NCI-H2171 treated with DMSO at 0.1 percent for 48 hours (cell line): ENCODE measurements at places on chromosomes 2 and 18.

DNA sequence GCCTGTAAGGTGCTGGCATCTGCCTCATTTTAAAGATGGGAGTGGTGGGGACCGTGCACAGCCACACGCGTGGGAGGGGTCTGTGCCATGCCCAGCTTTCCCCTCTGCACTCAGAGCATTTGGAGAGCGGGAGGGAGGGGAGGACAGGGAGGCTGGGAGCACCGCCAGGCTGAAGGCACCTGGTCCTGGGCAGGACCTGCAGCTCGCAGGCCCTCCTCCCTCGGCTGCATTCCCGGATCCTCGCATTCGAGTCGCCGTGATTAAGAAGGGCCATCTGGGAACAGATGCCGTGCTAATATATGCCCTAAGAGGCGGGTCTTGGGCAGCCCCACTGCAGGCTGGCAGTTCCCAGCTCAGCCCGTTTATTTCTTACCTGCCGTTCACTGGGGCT lies 84.0 kb downstream of the PTGR3 start:
- peak; percentile 34 for DNase-seq

GRCh38 chr2:31365834-31366505 lies 48.6 kb downstream of the XDH start:
- no peak for DNase-seq

GRCh38 chr18:33870059-33870458 lies 292.0 kb downstream of the ASXL3 start:
- DNase-seq = no peak

- DNase-seq = no peak
These were observed 302.8 kb downstream of the PTGR3 start for GRCh38 chr18:74906184-74906583.

DNA sequence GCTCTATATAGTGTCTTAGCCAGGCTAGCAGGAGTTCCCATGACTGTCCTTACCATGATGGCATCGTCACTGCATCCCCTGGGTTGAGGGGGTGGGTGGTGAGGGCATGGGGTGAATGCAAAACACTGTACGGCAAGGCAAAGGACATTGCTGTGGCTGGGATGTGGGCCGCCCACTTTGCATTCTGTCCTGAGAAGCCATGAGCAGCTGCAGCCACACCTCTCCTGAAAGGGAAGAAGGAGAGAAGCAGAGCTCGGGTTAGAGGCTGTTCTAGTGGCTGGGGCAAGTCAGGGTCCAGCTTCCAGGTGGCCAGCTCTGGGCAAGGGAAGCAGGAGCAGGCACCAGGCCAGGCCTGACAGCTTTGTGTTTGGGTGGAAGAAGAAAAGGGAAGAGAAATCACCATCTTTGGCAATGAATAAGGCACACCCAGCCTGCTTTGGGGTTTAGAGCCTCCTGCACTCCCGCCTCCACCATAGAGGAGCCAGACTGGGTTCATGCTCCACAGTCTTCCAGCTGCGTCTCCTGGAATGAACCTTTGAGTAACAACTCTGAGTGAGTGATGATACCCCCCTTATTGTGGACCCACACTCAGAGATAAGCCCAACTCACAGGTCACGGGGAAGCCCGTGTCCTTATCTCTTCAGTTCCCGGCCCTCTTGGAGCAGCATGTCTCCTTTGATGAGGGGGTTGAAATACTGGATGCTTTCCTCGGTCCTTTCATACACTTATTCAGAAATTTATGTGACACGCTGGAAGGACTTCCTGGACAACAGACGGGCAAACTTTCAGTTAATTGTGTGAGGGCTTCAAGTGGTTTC lies 63.4 kb downstream of the INPP4A start:
- no peak for DNase-seq

DNA sequence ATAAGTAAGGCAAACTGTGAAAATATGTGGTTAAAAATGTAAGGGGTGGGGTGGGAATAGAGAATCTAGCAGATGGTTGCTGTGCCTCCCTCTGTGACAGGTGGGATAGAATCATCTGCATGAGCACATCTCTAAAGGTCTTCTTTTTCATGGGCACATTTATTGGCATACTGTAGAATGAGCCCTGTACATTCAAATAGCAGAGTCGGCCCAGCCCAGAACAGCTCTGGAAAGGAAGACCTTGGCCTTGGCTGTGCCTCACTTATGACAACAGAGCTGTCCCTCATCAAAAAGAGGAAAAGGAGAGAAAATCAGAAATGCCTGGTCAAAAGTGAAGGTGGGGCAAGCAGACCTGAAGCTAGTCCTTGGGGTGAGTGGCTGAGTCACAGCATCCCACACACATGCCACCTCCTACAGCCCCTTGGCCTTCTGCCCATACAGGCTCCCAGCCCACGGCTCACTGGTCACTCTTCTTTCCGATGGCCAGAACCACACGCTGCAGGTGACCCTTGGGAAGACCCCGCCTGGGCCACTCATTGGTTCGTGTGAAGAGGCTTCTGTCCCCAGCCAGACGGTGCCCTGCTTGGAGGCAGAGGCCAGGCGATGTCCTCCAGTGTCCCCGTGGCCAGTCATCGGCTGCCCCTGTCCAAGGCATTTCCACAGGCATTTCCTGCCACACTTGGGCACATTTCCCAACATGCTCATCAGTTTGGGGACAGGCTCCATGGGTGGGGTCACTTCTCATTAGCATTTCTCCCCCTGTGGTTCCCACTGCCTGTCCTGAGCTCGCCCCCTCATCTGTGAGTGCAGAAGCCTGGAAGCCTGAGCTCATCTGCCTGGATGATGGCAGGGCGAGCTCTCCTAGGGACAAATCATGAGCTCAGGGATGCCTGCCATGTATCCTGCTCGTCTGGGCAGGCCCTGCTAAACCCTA lies 113.6 kb downstream of the MCFD2 start:
- DNase-seq = peak; percentile 63

DNA sequence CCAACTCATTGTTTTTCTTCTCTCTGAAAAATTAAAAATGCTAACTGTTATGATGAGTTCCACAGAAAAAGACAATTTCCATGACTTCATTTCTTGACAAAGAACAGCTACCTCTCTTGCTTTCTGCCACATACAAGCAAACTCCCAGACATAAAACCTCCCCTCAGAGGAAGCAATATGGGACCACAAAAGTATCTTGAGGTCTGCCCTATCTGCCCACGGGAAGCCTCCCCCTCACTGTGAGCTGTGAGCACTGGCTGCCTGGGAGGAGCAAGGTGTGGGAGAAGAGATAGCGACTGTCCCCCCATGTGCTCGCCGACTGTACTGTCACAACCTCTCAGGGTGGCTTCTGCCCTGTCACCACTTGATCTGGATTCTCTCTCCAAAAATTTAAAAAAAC lies 69.7 kb upstream of the NRP2 start:
- no peak for DNase-seq

DNA sequence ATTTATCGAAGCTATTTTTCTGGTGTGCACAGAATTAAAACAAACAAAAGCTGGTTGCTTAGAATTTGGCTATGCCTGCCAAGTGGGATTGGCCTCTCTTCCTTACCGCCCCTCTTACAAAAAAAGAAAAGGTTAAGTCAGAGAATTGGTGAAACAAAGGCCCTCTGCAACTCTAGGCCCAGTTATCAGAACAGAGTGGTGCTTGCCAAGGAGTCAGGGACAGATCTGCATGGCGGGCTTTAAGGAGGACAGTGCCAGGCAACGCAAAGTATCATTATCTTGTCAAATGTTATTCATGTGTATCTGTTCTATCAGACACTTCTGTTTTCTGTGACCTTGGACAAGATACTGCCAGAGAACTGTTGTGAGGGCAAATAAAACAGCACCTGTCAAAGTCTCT lies 78.3 kb downstream of the TGIF1 start:
- DNase-seq = peak; percentile 15

DNA sequence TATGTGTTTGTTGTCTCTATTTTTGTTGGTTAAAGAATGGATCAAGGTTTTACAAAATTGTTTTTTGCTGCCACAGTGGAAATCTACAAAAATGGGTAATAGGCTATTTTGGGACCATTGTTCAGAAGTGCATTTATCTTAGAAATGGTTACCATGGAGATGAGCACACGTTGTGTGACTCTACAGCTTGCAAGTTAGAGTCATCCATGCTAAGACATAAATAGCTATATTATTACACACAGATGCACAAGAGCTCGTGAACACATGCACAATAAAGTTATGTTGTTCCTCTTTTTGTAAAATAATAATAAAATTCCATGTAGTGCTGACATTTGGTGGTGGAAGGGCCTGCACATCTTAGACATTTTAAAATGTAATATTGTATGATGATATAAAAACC lies 15.5 kb upstream of the DUSP19 start:
- no peak for DNase-seq

- no peak for DNase-seq
These were observed 77.9 kb downstream of the CABLES1 start for GRCh38 chr18:23213200-23213599.

DNA sequence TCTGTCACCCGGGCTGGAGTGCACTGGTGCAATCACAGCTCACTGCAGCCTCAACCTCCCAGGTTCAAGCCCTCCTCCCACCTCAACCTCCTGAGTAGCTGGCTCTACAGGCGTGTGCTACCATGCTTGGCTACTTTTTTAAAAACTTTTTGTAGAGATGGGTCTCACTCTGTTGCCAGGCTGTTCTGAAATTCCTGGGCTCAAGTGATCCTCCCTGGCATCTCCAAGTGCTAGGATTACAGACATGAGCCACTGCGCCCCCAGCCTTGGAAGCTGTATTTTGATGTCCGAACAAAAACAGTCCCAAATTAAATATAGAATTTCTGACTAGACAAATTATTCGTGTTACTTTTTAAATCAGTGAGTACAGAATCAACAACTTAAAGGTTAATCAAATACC lies 97.4 kb downstream of the ZNF516 start:
- DNase-seq = no peak

DNA sequence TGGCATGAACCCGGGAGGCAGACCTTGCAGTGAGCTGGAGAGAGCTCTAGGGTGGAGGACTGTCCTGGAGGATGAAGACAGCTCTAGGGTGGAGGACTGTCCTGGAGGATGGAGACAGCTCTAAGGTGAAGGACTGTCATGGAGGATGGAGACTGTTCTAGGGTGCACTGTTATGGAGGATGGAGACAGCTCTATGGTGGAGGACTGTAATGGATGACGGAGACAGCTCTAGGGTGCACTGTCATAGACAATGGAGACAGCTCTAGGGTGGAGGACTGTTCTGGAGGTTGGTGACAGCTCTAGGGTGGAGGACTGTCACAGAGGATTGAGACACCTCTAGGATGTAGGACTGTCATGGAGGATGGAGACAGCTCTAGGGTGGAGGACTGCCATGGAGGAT lies 21.1 kb upstream of the KCNG2 start:
- DNase-seq = no peak

GRCh38 chr2:641872-642815 lies 35.1 kb downstream of the TMEM18 start:
- DNase-seq = no peak

- peak; percentile 70 for DNase-seq
These were observed 92.8 kb upstream of the BARD1 start for GRCh38 chr2:214902286-214902685.

DNA sequence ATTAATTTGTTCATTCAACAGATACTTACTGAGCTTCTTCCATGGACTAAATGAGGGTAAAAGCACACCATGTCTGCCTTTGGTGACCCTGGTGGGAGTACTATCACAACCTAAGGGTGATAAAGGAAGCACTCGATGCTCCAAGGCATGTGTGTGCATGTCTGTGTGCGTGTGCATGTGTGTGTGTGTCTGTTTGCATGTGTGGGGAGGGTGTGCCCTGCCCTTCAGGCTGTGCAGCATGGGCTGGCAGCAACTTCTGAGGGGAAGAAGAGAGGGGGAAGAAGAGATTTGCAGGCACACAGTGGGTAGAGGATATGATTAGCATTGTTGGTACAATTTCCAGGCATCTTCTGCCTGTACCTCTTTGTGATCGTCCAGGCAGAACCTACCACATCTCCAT lies 121.6 kb downstream of the ACOXL start:
- no peak for DNase-seq

- no peak for DNase-seq
These were observed 45.7 kb upstream of the SNED1 start for GRCh38 chr2:240952496-240953246.

- peak; percentile 24 for DNase-seq
These were observed 949 bp downstream of the CDC42EP3 start for GRCh38 chr2:37670378-37671008.

DNA sequence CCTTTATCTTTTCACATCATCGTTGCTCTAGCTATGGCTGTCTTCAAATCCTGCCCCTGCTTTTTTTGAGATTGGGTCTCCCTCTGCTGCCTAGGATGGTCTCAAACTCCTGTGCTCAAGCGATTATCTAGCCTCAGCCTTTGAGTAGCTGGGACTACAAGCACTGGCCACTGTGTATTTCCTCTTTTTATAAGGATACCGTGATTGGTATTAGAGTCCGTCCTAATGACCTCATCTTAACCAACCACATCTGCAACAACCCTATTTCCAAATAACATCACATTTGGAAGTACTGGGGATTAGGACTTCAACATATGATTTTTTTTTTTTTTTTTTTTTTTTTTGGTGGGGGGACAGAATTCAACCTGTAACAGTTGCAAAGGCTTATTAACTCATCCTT lies 9.1 kb downstream of the RESP18 start:
- no peak for DNase-seq

GRCh38 chr2:42721898-42722297 lies 42.0 kb downstream of the OXER1 start:
- DNase-seq = no peak

- DNase-seq = no peak
These were observed 28.0 kb downstream of the EHBP1 start for GRCh38 chr2:62733546-62733945.

DNA sequence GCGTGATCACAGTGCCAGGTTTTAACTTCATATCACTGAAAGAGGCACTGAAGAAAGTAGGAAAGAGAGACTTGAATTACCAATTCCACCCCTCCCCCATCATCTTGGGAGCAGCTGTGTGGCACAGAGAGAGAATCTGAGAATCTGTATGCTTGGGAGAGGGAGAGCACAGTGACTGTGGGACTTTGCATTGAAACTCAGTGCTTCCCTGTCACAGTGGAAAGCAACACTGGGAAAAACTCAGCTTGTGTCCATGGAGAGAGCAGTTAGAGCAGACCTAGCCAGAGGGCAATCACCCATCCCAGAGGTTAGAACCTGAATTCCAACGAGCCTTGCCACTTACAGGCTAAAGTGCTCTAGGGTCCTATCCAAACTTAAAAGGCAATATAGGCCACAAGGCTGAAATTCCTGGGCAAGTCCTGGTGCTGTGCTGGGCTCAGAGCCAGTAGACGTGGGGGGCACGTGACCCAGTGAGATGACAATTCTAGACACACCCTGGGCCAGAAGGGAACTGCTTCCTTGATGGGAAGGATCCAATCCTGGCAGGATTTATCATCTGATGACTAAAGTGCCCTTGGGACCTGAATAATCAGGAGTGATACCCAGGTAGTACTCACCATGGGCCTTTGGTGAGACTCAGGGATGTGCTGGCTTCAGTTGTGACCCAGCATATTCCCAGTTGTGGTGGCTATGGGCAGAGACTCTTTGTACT lies 15.5 kb upstream of the ABCB11 start:
- DNase-seq = no peak

DNA sequence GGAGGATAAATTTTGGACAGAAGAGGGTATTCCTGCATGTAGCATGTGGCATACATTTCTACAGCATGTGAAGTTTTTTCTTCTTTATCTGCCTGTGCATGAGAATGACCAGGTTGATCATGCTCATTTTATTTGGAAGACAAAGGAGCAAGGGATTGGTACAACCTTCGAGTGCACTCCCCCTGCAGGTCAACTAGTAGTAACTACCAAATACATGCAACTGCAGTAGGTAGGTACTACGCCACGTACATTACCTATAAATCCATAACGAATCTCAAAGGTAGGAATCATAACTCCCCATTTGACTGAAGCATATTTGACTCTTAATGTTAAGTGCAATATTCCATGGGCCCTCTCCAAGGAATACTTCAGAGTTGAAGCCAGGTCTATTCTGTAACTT lies 763.9 kb downstream of the TSN start:
- DNase-seq = peak; percentile 21

GRCh38 chr2:233419602-233420391 lies 65.5 kb downstream of the DGKD start:
- DNase-seq = no peak
